ENCODE measurements at places on chromosomes 4 and X.

- DNase-seq, result no peak
Measured at GRCh38 chr4:16196482-16197393, 29.5 kb downstream of the TAPT1 start.

DNA sequence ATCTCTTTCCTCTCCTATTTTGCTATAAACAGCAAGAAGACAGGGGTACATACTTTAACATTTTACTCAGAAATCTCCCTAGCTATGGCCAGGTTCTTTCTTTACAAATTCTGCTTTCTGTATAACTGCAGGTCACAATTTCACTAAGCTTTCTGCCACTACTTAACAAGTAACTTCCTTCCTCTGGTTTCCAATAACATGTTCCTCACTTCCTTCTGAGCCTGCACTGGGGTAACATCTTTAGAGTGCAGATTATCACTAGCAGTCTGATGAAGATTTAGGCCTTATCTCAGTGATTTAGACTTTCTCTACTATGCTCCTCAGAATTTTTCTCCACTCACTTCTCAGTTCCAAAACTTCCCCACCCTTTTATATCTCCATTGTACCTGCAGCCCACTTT is 1930.5 kb upstream of the AGA start:
- no peak for DNase-seq

DNA sequence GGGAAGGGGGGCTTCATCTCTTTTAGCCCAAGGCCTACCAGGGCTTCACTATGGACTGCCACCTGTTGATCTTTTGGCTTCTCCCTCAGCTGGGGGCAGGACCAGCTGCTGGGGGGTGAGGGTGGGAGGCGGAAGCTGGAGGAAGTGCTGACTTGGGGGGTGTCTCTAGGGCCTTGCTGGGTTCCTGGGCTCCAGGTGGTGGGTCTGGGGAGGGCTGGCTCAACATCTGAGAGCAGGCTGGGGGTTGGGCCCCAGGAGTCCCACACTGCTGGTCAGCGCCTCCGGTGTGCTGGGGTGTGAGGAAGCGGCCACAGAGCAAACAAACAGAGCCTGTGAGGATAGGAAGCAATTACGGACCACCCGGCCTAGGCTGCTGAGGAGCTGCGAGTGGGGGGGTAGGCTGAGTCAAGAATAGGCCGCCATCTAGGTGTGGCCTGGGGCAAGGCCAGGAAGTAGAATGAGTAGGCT is 85.7 kb downstream of the EFNB1 start:
- DNase-seq, result no peak

DNA sequence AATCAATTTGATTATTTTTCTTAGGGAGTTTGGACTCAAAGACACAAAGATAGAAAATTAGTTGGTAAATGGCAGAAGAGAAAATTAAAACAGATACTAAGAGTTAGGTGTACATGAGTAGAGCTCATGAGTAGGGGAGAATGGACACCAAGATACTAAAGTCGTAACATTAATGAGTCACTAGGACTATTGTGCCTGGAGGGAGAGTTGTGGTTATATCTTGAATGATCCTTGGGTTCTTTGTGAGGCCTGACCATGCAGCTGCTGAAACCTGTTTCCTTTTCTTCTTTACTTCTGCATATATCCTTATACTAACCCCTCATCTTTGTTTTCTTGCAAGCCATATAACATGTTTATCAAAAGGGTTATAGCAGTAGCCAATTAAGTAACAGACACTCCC is 532.8 kb downstream of the RPA4 start:
- no peak for DNase-seq

GRCh38 chr4:80809039-80809729 is 221.3 kb upstream of the BMP3 start:
- no peak for DNase-seq

DNA sequence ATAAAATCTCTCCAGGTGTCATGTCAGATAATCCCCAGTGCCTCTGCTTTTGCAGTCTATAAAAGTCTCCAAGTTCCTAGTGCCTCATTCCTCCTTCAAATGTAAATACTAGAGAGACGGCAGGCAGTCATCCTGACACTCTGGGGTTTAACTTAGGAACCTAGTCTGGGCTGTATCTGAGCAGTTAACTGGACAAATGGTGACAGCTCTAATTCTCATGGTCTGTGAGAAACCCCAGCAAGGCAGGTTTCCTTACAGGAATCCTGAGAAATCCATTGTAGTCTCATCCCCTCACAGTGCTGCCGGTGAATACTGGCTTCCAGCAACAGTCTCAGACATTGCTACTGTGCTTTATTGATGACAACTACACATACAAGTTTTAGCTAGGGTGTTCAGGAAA is 246.8 kb downstream of the SNCA start:
- no peak for DNase-seq

GRCh38 chr4:72895408-72895807 is 174.1 kb downstream of the COX18 start:
- no peak for DNase-seq

- no peak for DNase-seq
Measured at GRCh38 chr4:3338321-3338838, 45.6 kb downstream of the RGS12 start.

- no peak for DNase-seq
Measured at GRCh38 chr4:141154725-141155124, 21.5 kb upstream of the RNF150 start.

All from C1 segment of cervical spinal cord (tissue), 14 donors.